ENCODE measurements at places on chromosomes 16 and 17.

DNA sequence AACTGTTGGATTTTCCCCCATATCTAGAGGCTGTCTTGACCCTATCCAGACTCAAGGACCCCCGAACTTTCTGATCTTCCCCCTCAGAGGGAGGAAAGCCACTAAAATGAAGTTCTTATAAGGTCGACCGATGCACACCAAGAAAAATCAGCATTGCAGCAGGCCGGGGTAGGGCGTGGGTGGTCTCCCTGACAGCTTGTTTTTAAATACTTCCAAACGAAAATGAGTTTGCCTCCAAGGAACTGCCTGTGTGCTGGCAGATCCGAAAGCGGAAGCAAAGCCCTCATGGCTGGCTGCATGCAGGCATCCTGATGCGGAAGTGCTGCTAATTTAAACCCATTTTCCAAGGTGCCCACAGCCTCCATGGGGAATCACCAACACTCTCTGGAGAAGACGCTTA, 374.3 kb upstream of the XYLT1 start:
- DNase-seq = no peak

- DNase-seq = no peak
Measured at GRCh38 chr16:88907768-88908167, 41.3 kb upstream of the PABPN1L start.

GRCh38 chr17:40932608-40933007, 4.8 kb downstream of the KRT23 start:
- DNase-seq = no peak

- no peak for DNase-seq
Measured at GRCh38 chr17:28085766-28086165, 43.3 kb downstream of the NLK start.

- peak; percentile 80 for DNase-seq
Measured at GRCh38 chr17:6421700-6422604, 13.0 kb downstream of the AIPL1 start.

- no peak for DNase-seq
Measured at GRCh38 chr16:23865853-23866252, 30.1 kb downstream of the PRKCB start.

- DNase-seq = no peak
Measured at GRCh38 chr16:12186774-12187335, 210.3 kb downstream of the SNX29 start.

DNA sequence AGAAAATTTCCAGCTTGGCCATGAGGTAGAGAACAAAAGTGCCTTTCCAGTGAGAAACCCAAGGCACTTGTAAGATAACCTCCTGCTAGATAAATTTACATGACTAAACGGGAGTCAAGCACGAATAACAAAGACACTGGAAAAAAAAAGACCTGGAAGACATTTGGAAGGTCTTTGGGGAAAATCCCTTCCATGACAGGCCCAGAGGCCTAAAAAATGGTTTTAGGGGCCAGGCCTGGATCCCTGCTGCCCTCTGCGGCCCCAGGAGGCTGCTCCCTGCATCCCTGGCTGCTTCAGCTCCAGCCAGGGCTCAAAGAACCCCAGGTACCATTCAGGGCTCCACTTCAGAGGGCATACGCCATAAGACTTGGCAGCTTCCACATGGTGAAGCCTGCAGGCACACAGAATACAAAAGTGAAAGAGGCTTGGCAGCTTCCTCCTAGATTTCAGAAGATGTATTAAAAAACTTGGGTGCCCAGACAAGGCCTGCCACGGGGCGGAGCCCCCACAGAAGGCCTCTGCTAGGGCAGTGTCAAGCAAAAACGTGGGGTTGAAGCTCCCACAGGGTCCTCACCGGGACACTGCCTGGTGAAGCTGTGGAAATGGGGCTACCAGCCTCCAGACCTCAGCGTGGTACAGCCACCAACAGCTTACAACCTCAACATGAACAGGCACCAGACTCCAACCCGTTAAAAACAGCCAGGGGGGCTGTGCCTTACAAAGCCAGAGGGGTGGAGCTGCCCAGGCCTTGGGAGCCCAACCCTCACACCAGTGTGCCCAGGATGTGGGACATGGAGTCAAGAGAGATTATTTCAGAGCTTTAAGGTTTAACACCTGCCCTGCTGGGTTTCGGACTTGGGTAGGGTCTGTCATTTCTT, 77.1 kb downstream of the SDK2 start:
- DNase-seq = no peak

DNA sequence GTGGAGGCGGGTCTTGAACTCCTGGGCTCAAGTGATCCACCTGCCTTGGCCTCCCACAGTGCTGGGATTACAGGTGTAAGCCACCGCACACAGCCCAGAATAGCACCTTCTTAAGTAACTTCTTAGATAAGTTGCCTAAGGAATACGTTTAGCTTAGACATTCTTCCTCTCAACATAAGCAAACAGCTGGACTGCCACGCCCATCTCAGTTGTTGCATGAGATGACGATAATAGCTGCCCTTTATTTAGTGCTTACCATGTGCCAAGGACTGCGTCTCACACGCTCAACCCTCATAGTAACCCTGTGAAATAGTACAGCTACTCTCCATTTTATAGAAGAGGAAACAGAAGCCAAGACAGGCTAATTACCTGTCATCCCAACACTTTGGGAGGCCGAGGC, 11.8 kb downstream of the HASPIN start:
- DNase-seq = no peak

GRCh38 chr17:57166803-57167202, 81.8 kb downstream of the AKAP1 start:
- DNase-seq = no peak

DNA sequence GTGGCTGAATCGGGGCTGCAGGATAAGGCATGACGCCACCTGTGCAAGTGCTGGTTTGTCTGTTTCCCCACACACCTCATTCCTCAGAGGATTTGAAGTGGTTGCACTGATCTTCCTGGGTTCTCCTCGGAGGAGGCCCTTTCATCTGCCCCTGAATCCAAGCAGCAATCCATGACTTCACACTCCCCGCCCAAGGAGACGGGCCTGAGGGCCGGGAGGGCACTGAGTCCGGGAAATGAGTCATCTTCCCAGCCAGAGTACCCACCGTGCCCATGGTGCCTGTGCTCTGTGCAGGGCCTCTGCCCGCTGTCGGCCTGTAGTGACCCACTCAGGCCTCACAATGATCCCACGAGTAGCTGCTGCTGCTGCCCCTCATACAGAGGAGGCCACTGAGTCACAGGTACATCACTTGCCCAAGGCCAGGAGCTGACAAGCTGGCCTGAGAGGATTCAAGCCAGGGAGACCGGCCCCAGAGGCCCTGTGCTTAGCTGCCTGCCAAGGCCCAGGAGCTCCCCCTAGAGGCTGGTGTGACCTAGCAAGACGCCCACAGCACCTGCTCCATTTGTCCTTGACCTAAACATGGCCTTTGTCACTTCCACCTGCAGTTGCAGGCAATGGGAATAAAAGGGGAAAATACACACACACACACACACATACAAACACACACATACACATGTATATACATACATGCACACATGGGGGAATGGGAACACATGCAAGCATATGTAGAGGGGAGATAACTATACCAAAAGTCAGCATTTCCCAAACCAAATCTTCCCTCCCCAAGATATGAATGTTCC, 240.0 kb downstream of the C16orf95 start:
- DNase-seq = peak; percentile 16
